HL-60 (cell line): ENCODE measurements at places on chromosomes 6 and 20.

DNA sequence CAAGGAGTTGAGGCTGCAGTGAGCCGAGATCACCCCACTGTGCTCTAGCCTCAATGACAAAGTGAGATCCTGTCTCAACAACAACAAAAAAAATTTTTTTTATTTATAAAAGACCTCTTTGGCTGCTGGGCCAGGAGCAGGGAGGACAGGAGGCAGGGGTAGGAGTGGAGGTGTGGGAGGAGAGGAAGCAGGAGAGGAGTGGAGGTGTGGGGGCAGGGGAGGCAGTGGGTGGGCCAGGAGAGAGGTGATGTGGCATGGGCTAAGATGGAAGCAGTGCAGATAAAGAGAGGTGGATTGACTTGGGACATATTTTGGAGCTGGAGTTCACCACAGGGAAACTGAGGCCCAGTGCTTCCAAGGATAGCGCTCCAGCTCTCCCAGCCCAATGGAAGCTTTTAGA, 13.4 kb upstream of the CSNK2A1 start:
- no peak for DNase-seq

DNA sequence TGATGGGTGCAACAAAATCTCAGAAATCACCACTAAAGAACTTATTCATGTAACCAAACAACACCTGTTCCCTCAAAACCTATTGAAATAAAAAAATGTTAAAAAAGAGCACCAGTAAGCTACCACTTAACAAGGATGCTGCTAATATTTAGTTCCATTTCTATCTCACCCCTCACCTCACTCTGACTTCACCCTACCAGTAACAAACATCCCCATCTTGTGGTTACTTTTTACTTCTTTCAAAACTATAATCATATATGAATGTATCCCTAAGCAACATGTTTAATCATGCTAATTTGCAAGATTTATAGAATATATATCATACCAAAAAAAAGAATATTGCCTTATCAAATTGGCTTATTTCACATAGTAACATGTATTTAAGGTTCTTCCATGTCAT, 27.4 kb upstream of the SLC24A3 start:
- DNase-seq, result no peak

GRCh38 chr20:49460916-49461315, 21.6 kb downstream of the KCNB1 start:
- DNase-seq, result no peak

DNA sequence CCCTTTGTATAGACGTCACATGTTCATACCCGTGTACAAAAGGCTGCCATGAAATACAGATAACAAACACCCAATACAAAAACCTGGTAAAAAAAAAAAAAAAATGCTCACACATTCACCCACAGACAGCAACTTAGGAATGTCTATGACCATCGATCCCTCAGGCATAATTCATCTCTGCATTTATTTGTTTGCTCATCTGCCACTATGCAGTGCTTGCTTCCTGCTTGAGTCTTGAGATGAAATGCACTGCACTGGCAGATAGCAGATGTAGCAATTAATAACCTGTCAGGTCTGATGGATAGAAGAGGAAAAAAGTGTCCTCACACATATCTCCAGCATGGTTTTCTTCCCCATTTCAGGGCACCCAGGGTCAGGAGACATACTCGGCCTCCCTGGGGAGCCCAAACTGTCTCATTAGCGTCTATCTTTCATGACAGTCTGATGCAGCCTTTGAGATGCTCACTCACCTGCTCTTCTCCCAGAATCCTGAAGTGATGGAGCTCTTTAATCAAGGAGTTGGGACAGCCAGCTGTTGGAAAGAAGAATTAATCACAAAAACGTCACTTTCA, 295.1 kb upstream of the AGPAT4 start:
- DNase-seq, result no peak

GRCh38 chr6:155449450-155450239, 6.0 kb downstream of the NOX3 start:
- no peak for DNase-seq

- DNase-seq, result no peak
These were observed 4.6 kb downstream of the MEA1 start for GRCh38 chr6:43009124-43009523.

DNA sequence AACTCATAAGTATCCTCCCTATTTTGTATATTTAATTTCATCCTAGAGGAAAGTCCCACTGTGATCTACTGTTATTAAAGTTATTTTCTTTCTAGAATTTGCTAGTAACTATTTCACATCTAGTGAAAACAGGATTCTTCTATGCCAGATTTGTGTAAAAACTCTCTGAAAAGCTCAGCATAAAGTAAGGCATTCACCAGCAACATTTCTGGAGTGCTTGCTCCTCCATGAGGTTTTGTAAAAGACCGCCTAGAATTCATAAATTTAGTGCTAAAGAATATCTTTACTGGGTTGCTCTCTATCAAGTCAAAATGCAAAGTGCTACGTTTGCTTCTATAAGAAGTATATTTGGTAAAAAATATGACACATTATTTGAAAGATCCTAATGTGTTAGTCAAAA, 173.5 kb upstream of the IRAK1BP1 start:
- DNase-seq, result no peak

DNA sequence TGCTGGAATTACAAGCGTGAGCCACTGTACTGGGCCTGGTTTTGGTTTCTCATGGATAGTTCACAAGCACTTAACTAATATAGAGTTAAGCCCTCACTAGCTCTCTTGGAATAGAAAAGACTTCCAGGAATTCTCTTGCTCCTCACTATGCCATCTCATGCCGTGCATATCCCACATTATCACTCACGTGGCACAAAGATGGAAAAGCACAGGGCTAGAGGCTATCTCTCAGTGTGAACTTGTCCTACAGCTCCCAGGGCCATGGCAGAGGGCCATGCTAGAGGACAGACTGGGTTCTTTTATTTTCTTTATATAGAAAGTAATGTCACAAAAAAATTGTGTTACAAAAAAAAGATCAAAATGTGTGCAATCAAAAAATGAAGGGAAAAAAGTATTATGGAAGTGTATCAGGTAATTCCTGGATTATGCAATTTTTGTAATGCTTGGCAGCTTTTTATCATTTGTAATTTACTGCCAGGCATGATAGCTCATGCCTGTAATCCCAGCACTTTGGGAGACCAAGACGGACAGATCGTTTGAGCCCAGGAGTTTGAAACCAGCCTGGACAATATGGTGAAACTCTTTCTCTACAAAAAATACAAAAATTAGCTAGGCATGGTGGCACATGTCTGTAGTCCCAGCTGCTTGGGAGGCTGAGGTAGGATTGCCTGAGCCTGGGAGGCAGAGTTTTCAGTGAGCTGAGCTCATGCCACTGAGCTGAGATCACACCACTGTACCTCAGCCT, 6.4 kb upstream of the SLC2A12 start:
- no peak for DNase-seq

GRCh38 chr6:142857233-142857761, 87.7 kb downstream of the HIVEP2 start:
- no peak for DNase-seq

DNA sequence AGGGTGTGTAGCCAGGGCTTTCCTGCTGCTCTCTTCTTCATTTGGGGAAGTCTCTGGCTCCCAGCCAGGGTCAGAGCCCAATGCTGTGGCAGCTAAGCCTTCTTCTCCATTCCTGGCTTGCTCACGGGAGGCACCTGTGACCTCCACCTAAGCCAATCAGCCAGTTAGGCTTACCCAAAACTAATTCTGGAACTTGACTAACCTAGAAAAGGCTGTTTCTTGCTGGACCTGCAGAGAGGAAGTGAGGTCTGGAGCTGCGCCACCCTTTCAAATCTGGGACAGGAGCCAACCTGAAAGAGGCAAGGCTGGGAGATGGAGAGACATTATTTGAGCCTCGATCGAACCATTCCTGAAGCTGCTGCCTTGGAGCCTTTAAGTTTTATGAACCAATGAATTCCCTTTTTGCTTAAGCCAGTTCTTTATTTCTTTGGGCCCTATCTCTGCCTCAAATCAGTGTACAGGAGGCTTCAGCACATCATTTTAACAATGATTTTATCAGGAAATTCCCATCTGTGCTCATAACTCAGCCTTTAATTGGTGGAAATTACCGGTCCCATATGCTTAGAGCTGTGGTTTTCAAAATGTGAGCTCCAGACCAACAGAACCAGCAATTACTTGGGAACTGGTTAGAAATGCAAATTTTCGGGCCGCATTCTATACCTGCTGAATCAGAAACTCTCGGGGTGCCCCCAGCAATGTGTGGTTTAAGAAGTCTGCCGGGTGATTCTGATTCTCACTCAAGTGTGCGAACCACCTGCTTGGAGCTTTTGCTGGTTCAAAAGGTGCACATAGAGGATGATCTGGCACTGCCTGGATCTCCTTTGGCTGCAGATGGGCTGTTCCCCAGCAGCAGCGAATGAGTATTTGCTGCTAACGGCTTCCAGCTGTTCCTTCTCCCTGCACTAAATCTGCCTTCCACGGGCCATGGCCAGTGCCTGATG, 97.4 kb upstream of the RNF24 start:
- DNase-seq, result peak; percentile 43

GRCh38 chr6:129902681-129903080, 41.6 kb upstream of the TMEM244 start:
- no peak for DNase-seq

DNA sequence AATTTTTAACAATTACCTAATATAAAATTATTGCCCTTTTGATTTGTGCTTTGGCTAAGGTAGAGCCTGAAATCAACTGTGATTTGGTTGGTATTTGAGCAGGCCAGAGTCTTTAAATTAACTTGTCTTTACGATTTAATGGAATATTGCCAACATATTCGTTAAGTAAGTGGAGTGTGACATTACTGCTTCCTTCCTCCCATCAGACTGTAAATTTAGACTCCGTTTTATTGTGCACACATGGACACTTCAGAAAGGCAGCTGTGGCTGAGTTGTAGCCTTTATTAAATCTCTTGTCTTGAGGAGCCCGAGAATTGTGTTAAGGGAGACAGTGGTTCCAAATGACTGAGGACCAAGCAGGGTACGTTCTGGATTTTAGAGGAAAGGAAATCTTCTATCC, 57.4 kb downstream of the CAP2 start:
- DNase-seq, result no peak

GRCh38 chr6:15200087-15200486, 45.8 kb upstream of the JARID2 start:
- DNase-seq, result no peak
